H1 (cell line): ENCODE measurements at places on chromosomes 5 and 9. TPM values are rescaled to one million over a fixed set of nuclear protein-coding genes. Genes with fewer than 3 reads are reported as not detected.

The CDX1 gene
- not detected in 2 replicates for total RNA-seq

The CARTPT gene
- not detected in 2 replicates for total RNA-seq

GRCh38 chr5:170315154-170315553 lies 17.6 kb upstream of the LCP2 start:
- DNase-seq: no peak

GRCh38 chr5:144416196-144416595 lies 245.5 kb downstream of the KCTD16 start:
- no peak for DNase-seq

- DNase-seq: no peak
Measured at GRCh38 chr5:169803077-169803981, 166.3 kb downstream of the DOCK2 start.

GRCh38 chr5:173065155-173065554 lies 9.0 kb downstream of the CREBRF start:
- no peak for DNase-seq

DNA sequence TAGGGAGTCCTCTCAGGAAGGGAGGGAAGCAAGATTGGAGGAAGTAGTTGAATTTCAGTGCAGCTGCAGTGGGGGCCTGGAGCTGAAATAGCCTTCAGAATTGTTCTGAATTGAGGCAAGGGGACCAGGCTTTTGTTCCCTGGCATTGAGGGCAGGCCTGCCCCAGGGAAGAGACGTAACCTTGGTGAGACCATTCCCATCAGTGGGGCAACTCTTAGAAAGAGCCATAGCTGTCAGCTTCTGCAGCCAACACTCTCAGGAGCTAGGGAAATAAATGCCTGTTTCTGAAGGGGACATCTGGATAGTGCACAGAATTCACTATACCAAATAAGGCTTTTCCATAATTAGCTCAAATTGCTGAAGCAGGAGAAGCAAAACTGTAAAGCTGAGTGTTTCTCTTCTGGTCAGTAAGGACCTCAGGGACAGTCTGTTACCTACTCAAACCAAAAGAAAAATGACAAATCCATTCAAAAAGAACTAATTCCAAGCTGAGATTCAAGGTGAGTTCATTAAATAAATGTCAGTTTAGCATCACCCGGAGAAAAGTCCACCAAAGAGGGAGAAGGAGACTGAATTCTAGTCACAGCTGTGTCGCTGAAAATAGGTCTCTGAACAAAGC lies 44.0 kb downstream of the LYRM7 start:
- DNase-seq: no peak

- no peak for DNase-seq
Measured at GRCh38 chr5:139342423-139342723, 719 bp downstream of the PAIP2 start.

- no peak for DNase-seq
Measured at GRCh38 chr5:1488882-1489680, 34.7 kb downstream of the LPCAT1 start.

GRCh38 chr9:87255431-87256155 lies 242.1 kb upstream of the DAPK1 start:
- no peak for DNase-seq

DNA sequence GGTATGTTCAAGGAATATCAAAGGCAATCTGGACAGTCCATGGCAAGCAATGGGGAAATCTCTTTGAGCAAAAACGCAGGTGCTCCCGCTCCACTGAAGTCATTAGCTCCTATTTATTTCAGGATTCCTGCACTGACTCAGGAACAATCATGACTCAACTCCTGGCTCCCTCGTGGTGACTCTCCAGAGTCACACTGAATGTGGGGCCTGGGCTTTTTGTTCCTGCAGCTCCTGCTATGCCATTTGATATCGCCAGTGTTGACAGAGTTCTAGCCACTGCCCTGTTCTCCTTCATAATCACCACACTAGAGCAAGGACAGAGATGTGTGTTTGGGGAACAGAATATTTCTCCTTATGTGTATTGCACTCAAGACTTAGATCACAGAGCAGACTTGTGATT lies 187.2 kb upstream of the ZNF462 start:
- DNase-seq: no peak

GRCh38 chr9:90044263-90044662 lies 439.5 kb downstream of the GADD45G start:
- peak; percentile 7 for DNase-seq

- DNase-seq: no peak
Measured at GRCh38 chr5:43041110-43041668, 1.1 kb upstream of the ANXA2R start.

GRCh38 chr5:169302491-169303118 lies 1.7 kb upstream of the SLIT3 start:
- no peak for DNase-seq

GRCh38 chr5:139739150-139739974 lies 56.2 kb upstream of the PSD2 start:
- DNase-seq: no peak
